ENCODE measurements at places on chromosomes 3 and 15.

DNA sequence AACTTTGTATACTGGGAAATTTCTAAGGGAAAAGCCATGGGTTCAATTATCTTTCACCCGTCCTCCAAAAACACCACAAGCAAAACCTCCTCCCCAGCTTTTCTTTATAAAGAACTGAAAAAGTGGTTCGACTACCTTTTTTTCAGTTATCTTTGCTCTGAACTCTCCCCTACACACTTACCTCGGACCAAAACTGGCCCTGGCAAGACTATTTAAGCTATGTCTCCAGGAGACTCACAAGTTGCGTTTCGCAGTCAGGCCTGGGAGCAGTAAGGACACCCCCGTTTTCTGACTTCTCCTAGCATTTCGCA is 645 bp downstream of the COPS2 start:
- DNase-seq, result no peak

GRCh38 chr3:20760981-20761380 is 575.0 kb upstream of the SGO1 start:
- DNase-seq, result no peak

- DNase-seq, result no peak
Observed at GRCh38 chr15:70435369-70435768, 328.0 kb downstream of the UACA start.

DNA sequence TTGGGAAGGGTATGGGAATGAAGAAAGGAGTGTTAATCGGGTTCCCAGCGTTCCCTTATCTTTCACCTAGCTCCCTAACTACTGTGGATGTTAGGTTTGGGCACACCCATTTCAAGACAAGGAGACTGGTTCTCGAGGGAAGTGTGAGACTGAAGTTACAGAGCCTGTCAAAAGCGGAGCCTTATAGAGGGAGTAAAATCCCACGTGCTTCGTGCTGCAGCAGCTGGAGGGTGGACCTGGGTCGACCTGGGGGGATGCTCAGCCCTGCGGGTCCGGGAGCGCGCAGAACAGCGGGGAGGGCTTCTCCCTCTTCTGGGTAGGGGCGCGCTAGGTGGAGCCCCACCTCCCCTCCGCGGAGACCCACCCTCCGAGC is 314 bp upstream of the TMED3 start:
- peak; percentile 37 for DNase-seq

DNA sequence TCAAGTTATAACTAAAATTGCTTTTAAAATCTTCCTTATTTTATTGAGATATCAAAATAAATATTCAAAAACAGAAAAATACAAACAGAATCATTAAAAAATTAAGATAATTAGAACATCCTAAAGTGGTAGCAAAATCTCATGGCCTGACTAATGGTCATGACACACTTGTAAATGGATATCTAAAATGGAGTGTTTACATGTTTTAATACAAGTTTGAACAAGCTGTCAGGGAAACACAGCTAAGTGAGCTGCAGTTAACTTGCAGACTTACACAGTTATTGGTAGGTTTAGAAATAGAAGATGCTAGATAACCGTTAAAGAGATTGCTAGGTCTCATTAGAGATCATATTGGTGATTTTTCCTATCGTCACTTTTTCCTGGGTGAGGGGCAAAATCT is 242.3 kb downstream of the LPP start:
- DNase-seq, result no peak

GRCh38 chr3:172174513-172175253 is 135.3 kb downstream of the FNDC3B start:
- no peak for DNase-seq

DNA sequence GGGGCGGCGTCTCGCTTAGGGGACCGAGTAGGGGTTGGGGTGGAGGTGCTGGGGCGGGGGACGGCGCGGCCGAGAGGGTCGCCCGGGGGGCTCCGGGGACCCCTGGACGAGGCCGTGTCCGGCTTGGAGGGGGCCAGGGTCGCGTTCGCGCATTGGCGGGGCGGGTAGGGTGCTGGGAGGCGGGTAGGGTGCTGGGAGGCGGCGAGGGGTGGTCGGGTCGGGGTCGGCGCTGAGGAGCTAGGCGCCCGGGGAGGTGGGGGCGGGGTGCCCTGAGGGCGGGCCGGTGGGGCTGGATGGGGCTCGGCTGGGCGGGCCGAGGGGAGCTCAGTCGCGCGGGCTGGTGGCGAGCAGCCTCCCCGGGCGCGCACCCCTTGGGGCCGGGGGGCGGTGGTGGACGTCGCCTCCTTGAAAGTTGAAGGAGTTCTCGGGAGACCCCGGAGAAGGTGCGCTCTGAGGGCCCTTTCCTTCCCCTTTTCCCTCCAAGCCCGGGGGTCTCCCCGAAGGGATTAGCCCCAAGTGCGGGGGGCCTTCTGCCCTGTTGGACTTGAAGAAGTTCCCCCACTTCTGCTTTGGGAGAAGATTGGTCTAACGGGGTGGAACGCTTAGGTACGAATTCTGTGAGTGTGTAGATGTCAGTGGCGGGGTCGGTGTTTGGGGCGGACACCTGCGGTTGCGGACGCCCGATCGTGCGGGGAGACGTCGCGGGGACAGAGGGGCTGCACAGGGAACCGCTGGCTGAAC is 543 bp downstream of the MEF2A start:
- DNase-seq, result no peak

DNA sequence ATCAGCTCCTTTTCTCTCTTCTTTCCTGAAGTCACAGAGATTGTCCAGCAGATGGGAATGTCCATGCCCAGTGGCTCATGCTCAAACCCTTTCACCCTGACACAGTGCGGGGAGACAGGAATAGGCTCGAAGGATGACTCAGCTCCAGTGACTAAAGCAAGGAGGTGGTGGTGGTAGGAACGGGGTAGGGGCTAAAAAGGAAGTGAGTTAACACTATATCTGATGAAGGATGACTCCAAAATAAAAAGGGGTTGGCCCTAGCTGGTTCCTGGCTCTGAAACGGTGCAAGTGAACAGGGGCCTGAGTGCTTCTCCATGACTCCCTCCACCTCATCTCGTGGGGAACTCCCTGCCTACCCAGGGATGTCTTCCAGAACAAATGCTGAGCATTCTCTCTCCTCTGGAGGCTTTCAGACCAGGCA is 167.4 kb upstream of the LPP start:
- DNase-seq, result peak; percentile 93

GRCh38 chr3:87359826-87360225 is 83.4 kb upstream of the POU1F1 start:
- DNase-seq, result no peak

DNA sequence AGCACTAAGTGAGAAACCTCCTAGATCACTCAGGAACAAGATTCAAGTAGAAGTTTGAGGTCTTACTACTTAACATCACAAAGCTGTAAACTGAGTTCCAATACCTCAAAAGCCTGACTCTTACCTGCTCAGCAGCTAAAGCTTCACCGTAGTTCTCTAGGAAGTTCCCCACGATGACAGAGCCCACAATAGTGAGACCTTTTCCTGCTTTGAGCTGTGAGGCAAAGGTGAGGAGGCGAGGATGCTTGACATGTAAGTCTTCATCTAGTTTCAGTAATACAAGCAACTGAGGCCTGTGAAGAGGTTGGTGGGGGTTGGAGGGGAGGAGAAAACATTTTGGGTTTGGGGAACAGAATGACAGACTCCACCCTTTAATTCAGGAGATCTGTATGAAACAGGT is 15.7 kb downstream of the EMC4 start:
- no peak for DNase-seq

DNA sequence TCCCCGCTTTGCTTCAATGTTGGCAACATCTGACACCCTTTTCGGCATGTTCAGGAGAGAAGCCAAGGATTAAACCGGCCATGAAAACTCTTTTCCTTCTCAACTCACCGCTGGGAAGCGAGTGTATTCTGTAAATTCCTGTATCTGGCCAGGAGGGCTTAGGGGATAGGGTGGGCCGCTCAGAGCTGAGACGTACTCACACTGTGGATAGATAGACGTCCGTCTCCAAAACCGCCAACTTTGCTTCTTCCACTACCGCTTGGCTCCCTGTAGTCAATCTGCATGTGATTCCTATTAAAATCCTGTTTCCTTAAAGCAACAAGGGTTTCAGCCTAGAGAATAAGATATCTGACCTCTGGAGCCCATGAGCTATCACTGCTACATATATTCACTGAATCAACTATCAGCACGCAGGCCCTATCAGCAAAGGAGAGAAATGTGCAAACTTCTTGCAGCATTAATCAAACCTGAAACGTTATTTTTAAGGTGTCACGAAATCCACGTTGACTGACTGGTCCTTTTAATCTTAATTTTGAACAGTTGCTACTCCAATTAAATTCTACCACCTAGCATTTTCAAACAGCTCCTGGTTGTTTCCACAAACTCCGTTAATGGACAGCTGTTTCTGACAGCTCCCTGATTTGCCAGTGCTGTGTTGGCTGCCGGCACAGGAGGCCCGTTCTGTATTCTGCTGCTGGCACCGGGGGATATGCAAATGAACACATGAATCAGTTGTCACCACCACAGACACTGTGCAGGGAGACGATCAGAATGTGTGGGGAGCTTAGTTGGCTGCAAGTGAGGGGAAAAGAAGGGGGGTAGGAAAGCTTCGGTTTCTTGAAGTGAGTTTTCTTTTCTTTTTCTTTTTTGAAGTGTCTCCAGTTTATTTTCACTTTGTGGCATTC is 438.9 kb upstream of the ARRDC4 start:
- peak; percentile 4 for DNase-seq

DNA sequence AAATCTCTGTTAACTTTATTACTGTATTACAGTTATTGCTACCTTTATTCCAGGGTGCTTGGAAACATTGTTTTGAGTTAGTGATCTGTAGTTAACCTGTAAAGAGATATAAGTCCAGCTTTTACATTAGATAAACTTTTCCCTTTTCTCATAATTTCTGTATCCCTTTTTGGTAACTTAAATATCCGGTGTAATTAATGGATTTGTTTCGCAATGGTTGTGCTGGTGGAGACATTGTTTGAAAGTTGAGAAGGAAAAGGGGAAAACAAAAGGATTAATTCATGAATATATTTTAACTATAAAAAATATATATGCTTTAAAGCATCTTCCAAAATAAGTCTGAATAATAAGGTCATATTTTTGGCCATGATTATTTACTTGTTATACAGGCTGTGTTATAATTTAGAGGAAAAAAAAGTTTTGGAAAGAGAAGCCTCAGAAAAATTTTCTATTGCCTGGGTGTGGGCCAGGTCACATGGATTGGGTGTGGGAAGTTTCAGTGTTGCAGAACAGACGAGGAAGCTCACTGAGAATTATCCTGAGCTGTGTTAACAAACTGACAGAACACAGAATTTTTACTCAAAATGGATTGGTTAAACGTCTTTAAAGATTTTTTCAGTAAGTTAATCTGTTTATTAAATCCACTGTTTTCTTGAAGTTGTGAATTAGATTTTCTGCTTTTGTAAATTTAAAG is 27.7 kb upstream of the IL20RB start:
- DNase-seq, result peak; percentile 16

GRCh38 chr3:139243710-139244109 is 100.1 kb upstream of the MRPS22 start:
- DNase-seq, result no peak

GRCh38 chr3:152362086-152362485 is 93.4 kb downstream of the MBNL1 start:
- no peak for DNase-seq

DNA sequence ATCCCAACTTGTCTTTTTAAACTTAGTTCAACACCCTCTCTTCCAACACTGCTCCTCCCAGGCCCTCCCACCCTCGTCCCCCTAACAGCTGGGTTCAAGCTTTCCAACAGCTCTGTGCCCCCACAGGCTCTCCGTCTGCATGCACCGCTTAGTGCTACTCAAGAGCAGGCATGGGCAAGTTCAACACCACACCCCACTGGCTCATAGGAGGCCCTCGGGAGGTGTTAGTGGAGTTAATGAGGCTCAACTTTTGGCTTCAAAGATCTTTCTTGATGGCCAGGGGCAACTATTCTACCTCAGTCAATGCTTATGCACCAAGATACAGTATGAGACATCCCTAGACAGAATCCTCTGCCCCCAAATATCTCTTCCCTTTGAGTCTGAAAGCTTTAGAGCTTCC is 114.4 kb downstream of the ANP32A start:
- no peak for DNase-seq

DNA sequence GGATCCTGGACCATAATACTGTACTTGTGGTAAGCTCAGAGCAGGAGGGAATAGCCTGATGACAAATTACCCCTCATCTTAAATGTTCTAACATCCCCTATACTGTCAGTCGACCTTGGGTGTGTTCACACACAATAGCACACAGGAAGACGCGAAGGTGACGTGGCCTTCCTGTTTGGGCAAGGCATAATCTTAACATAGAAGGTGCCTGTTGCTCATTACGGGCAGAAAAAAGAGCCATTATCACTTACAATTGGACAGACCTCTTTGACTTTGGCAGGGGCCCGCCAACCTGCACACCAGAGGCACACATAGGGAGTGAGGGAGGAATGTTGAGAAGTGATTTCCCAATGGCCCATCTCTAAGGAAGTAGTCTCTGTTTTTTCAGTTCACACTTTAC is 144.2 kb downstream of the ANO10 start:
- DNase-seq, result no peak

DNA sequence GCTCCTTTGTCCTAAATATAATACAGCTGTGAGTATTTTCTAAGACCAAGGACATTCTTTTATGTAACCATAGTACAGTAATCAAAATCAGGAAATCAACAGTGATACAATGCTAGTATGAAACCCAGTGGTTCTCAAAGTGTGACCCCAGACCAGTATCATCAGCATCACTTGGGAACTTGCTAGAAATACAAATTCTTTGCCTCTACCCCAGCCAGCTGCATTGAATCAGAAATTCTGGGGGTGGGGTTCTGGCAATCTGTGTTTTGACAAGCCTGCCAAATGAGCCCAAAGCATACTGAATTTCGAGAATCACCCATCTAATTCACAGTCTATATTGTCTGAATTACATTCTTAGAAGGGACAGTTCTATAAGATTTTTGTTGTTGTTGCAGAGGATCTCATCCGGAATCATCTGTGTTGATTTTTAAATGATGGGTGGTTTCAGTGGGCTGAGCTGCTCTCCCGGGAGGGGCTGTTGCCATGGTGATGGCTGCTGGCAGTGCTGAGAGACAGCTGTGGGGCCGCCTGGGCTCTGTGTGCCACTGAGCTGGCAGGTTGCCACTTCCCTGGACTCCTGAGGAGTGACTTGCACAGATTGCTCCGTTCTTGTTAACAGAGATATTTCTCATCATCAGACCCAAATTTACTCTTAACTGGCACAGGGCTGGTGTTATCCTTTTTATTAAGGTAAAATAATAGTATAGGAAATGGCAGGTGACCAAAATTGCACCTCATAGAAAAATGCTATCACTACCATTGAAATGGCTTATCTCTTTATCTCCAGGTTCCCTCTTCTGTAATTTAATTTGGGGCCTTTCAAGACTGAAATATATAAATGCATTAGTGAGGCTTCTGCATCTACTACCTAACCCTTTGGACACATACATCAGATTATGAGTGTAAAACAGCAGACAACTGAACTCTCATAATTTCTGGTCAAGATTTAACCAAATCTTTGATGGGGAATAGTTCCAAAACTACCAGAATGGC is 56.5 kb downstream of the NEK11 start:
- DNase-seq, result peak; percentile 20

GRCh38 chr3:10287936-10288574 is 4.7 kb downstream of the GHRL start:
- DNase-seq, result no peak
